Stimulated activated effector memory CD8-positive, alpha-beta T cell treated with anti-CD3 and anti-CD28 coated beads, Interleukin-12 subunit alpha, Interleukin-12 subunit beta, amount 100 ng/mL, for 72 hours (primary cell): ENCODE measurements at places on chromosomes 5 and 9.

DNA sequence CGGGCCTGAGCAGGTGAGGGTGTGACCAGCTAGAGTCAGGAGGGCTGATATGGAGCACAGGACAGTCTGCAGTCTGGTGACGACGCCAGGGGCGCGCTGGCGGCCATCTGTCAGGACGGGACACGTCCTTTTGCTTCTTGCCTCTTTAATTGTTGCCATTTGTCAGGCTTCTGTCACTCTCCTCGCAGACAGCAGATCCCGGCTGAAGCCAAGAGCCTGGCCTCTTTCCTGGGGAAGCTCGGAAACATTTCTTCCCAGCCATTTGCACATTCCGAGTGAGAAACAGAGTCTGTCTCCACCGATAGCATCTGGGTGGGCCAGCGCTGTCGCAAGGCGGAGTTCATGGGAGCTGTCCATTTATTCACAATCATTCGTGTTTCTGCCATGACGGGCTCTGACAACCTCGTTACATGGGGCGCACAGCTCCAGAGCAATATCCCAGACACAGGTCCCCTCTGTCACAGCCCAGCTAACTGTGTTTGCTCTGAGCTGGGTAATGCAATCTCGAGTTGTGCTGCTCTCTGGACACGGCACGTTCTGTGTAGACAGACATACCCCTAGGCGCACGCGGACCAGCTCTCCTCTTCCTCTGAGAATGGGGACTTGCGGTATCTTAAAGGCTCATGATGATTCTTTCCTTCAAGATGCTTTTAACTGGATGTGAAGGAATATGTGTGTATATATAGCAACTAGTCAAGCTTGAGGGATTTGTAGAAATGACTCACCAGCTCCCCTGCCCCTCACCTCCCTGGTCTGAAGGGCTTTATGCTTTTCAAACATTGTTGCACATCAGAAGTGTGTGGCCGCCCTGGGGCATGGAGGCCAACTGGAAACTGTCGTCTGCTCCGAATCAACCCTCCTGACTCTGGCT is 105.3 kb upstream of the FCN2 start:
- no peak for DNase-seq

DNA sequence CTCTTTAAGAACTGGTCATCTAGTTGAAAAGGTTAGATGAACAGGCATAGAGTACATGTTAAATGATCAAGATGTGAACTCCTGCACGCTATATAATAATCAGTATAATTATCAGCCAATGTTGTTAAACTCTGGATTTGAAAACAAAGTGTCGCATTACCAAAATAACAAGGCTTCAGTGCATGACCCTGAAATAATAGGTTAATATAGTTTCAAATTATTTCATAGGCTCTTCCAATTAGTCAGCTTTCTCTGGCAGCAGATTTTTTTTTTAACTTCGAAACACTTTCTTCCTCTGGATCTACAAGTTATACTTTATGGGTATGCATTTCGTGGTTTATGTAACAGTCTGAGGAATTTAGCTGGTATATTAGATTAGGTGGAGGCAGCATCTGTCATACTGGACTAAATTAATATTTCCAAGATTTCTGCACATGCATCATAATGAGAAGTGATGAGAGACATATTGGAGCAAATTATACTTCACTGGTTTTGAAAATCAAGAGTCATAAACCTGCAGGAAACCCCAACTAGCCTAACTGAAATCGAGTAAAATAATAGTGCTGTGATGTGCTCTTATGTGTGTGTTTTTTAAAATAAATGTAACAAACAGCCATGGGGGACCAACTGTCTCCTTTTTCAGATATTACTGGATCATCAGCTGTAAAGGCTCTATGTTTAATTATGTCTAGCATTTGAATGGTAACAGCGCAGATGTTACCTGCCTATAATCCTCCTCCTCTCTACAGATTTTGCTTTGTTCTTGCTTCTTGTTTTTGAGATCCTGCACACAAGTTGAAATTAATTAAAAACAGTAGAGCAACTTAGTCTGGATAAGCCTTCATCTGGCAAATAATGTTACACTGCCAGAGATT is 85.9 kb upstream of the CKMT2 start:
- no peak for DNase-seq

DNA sequence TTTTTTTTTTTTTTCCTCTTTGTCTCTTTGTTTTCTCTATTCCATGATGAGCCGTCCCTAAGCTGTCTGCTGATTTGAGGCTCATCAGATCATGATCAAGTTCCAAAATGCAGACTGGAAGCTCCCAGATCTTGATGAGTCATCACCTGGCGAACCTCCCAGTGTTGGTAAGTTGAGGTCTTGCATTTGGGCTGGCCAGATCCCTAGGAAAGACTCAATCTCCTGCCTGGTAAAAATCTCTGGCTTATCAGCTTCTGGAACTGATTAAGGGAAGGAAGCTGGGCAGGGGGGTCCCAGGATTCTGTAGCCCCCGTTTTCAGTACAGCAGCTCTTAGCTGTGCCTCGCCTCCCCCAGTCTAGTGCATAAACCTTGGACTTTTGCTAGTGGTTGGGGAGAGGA is 69.0 kb downstream of the TSPAN17 start:
- DNase-seq = no peak

GRCh38 chr5:131528682-131529081 is 106.3 kb downstream of the RAPGEF6 start:
- DNase-seq = no peak

GRCh38 chr9:128633601-128634000 is 23.0 kb downstream of the DYNC2I2 start:
- DNase-seq = no peak

DNA sequence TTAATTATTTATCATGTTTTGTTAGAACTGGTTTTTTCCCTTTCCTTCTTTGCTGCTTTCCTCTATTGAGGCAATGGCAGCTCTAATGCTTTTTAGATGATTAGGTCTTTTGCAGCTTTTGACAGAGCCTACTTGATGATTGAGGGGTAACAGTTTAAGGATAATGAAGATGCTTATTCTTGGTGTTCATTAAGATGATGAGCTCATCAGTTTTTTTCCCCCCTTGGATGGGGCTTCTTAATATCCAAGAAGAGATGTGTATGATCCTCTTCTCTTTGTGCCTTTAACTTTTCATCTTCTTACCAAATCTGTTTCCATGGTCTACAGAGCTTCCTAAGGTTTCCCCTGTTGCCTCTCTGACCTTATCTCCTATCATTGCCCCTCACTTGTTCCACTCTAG is 15.8 kb downstream of the RBM27 start:
- no peak for DNase-seq

- no peak for DNase-seq
Measured at GRCh38 chr9:137722481-137722880, 103.7 kb downstream of the EHMT1 start.

DNA sequence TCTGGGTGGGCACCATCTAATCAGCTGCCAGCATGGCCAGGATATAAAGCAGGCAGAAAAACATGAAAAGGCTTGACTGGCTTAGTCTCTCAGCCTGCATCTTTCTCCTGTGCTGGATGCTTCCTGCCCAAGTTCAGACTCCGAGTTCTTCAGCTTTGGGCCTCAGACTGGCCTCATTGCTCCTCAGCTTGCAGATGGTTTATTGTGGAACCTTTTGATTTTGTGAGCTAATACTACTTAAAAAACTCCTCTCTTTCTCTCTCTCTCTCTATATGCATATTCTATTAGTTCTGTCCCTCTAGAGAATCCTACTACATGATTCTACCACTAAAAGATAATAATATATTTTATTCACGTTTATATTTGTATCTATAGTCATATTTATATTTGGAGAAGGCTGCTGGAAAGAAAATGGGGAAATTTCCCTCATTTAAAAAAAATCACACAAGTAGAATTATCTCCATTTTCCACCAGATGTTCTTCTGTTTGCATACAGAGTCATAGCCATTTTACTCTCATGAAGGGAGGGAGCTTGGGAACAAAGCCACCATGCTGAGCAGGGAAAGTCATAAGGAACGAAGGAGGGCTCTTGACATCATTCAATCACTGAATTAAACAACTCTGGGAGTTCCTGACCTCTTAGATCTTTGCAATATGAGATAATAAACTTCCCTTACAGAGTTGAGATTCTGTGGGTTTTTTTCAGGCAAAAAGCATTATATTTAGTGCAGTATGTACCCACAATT is 1137.4 kb upstream of the CDH18 start:
- no peak for DNase-seq

DNA sequence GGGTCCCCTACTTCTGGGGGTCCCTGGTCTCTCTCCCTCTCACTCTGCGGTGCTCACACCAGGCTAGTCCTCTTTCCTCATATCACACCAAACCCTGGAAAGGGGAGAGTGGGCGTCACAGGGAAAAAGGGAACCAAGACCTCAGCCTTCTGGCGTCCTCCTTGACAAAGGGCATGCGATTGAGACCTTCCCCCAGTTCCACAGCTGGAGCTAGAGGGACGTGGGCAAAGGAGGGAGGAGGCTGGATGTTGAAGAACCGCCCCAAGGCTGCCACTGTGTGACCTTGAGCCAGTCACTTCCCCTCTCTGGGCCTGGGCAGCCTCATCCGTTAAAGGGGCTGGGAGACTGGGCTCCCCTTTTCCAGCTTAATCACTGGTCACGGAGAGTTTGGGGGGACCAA is 18.5 kb upstream of the TOR2A start:
- no peak for DNase-seq

- DNase-seq = no peak
Measured at GRCh38 chr5:149037817-149038216, 25.0 kb downstream of the SH3TC2 start.

DNA sequence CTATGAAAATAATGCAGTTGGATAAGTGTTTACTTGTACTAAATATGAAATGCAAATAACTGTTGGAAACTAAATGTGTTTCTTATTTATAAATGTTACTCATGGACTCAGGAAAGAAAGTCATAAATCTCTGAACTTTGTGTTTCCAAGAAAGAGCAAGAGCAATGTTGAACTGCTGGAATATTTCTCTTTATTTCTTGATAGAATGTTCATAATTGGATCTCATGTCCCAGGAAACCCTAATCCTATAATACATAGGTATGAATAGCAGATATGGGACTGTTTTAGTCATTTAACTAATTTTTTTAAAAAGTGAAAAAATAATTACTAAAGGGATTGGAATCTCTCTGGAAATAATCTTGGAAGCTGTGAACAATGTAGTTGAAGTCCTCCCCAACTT is 245.0 kb upstream of the ACTBL2 start:
- DNase-seq = no peak

- no peak for DNase-seq
Measured at GRCh38 chr9:130408669-130409068, 36.1 kb upstream of the ASS1 start.

DNA sequence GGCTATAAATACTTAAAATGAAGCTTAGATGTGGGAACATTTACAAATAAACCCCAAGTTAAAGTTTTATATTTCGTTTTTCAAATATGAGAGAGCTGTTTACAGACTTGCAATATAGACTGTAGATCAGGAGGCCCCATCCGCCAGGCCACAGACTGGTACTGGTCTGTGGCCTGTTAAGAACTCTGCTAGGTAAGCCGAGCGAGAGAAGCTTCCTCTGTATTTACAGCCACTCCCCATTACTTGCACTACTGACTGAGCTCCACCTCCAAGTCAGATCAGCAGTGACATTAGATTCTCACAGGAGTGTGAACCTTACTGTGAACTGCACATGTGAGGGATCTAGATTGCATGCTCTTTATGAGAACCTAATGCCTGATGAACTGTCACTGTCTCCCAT is 561.4 kb upstream of the FAM174A start:
- no peak for DNase-seq

GRCh38 chr5:140631831-140632365 is 1.1 kb downstream of the CD14 start:
- DNase-seq = no peak

DNA sequence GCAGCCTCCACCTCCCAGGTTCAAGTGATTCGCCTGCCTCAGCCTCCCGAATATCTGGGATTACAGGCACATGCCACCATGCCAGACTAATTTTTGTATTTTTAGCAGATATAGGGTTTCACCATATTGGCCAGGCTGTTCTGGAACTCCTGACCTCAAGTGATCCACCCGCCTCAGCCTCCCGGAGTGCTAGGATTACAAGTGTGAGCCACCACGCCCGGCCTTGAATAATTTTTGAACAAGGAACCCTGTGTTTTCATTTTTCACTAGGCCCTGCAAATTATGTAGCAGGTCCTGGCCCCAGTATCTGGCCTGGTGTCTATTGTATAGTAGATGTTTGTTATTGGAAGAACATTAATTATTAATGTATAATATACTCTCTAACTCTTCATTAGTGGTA is 140.7 kb downstream of the PIK3R1 start:
- DNase-seq = no peak

DNA sequence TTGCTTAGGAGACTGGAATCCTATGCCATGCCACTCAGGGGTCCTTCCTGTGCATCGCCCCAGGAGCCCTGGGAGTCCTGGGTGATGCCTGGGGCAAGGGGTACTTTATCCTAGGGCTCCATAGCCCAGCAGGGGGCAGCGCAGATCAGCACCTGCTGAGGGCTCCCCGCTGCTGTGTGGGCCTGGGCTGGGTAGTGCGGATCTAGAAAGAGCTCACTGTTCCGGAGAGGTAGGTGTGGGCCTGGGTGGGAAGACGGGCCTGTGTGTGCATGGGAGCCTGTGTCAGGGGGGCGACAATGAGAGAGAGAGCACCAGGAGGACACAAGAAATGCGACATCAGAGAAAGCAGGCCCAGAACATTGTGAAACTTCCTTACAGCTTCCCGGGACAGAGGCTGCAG is 11.4 kb upstream of the DAB2IP start:
- no peak for DNase-seq

- DNase-seq = peak; percentile 88
Measured at GRCh38 chr5:132293066-132293991, 865 bp upstream of the SLC22A4 start.

DNA sequence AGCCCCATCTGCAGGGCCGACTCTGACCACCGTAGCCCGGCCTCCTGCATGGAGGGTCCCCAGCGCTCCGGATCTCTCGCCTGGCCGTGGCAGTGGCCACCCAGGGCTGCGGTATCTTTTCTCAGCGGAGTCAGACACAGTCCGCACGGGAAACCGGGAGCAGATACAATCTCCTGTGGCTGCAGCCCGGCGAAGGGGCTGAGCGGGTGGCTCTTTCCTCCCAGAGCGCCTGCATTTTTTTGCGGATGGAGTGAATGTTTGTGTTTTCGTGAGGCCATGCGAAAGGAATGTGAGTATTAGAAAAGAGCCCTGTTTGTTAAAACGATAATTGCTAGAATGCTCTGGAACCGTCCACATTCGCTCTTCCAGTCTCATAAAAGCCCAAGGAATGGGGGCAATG is 53.4 kb upstream of the PTCH1 start:
- DNase-seq = no peak

DNA sequence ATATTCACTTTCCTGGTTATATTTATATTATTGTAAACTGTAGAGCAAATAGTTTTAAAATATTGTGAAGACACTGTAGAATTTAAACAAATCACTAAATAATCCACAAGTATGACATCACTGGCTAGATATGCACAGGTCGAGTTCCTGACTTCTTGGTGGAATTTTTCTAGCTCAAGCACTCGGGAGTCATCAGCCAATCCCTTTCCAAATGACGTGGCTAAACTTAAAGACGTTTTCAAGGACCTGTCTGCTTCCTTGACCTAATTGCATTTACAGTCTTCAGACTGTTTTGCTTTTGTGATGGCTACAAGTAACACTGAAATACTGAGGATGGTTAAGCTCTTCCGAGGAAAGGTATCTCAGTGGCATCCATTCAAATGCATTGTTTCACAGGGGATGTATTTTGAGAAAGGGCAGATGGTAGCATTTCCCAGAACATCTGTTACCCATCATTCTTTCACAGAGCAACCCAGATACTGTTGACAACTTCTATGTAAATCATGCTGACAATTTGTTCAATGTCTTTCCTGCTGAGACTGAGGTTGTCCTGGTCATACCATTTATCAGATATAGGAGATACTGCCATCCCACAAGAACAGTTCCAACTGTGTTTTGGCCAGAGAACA is 262.8 kb downstream of the CDH10 start:
- no peak for DNase-seq

- no peak for DNase-seq
Measured at GRCh38 chr9:130539420-130540223, 39.8 kb upstream of the FUBP3 start.
